ENCODE measurements at places on chromosomes 5 and 9. TPM values are rescaled to one million over a fixed set of nuclear protein-coding genes. Genes with fewer than 3 reads are reported as not detected.

Gene PCDHGB5
- 0.27 TPM for total RNA-seq

Gene TRIM36
- 0.15 TPM for total RNA-seq

Gene CTXN3
- total RNA-seq, result not detected

Gene HEMGN
- total RNA-seq, result 0.31 TPM

DNA sequence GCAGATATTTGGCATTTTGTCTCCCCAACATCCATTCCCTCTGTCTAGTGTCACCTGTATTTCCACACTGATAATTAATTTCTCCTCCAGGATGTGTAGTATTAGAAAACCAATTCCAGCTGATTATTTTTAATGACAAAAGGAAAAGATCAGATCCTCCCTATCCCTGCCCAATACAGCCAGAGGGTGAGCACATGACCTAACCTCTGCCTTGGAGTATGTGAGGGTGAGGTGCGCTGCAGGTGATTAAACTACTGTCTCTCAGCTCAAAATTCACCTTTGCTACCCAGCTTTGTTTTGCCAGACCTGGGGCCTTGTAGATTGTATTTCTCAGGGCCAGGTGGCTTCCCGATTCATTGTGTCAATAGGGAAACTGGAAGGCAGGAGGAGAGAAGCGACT is 402.1 kb downstream of the PRELID2 start:
- no peak for DNase-seq

DNA sequence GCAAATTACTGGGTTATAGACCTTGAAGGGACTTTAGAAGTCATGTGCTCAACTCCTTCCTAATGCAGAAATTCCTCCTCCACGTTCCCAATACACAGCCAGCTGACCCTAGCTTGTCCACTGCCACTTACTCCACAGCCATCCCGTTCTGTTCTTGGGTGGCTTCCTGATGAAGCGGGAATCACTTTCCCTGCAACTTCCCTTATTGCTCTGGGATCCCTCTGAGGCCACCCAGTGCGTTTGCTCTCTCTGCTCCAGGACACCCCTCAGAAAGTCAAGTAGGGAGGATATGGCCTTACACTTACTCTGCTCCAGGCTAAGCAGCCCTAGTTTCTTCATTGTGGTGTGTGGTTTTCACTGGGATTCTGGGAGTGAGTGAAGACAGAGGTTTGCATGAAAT is 55.5 kb downstream of the GALNT12 start:
- DNase-seq, result no peak

DNA sequence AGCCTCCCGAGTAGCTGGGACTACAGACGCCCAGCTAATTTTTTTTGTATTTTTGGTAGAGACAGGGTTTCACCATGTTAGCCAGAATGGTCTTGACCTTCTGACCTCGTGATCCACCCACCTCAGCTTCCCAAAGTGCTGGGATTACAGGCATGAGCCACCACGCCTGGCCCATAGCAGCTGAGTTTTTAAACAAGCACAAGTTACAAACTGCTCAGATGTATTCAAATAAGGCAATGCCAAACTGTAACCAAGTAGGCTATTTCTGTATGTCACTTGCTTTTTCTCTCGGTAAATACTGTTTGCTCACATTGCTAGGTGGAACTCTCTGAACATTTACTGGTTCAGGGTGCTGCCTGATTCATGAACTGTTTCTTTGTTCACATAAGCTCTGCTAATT is 799.3 kb upstream of the NUDT12 start:
- no peak for DNase-seq

GRCh38 chr9:133443982-133444381 is 15.8 kb upstream of the CACFD1 start:
- DNase-seq, result no peak

GRCh38 chr5:116573279-116573701 is 1.3 kb downstream of the SEMA6A start:
- DNase-seq, result no peak

DNA sequence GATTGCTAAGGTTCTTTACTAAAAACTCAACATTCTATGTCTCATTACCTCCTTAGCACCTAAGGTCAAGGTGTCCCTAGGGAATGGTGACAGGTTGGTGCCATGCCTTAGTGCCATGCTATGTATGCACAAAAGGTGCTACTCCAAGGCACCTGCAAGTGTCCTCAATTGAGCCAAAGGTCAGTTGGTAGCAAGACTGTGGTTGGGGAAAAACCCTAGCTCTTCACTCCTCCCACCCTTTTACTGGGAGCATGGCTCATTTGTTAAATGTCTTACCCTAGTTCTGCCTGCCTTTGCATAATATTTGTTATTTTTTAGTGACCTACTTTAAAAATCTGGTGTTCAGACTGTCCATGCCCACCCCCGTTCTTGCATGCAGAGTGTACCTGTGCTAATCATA is 17.0 kb downstream of the ACO1 start:
- no peak for DNase-seq

DNA sequence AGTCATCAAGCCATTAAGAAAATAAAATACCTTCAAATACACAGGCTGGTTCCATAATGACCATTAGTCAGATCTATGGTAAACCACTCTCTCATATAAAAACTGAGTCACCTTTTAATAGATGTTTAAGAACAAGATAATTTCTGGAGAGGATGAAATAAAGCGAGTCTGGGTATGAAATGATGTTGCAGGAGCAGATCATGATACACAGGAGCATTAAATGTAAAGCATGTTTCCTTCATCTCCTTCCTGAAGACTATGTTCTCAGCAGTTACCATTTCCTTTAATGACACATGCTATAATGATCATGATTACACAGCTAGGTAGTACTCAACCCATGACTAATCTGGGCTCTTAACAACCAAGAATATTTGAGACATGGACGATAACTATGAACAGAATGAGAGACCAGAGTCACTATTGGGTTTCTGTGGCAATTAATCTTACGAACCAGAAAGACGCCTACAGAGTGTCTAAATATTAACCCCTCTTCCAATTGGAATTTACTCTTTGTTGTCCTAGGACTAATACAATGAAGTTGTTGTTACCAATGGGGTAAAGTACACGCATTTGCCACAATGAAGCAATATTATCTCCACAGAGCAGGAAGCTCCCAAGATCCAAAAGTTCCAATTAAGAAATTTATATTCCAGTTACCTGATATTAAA is 105.6 kb downstream of the NR6A1 start:
- no peak for DNase-seq

DNA sequence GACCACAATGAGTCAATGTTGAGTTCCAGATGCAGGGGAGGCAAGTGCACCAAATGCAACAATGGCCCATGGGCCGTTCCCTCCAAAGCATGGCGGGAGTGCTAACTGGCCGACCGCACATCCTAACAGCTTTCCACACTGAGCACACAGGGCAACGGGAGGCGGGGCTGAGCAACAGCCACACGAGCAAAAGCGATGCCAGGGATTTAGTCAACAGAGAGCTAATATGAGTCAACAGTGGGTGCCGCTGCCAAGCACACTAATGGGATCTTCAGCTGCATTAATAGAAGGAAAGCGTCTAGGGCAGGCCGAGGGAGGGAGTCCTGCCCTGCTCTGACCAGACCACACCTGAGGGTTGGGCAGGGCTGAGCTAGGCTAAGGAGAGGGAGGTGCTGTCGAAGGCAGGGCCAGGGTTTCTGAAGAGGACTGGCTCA is 4.6 kb downstream of the EPB41L4B start:
- no peak for DNase-seq

DNA sequence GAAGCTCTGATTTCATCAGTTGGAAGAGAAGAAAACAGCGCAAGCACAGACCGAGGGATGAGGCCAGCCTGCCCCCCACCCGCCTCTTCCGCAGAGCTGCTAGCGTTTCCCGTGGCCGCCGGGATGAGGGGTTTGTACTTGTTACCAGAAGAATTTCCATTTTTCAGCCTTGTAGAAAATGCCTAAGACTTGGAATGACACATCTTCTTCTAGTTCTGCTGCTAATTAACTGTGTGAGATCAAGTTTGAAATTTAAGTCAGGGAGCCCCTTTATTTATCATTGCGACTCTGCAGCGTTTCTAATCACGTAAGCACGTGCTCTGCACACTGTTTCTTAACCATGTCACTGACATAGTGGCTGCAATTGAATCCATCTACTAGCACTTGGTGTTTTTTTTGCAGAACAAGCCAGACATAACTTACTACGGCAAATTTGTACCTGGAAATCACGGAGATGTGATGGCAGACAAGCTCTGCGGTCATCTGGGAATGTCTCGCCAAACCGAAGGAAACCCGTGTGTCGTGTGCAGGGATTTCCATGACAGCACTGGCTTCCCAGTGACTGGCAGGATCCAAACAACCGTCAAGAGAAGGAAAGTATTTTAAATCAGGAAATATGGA is 41.8 kb upstream of the ROR2 start:
- no peak for DNase-seq

Data from CD8-positive, alpha-beta memory T cell (primary cell).